Small intestine (tissue), 16 donors: ENCODE measurements at places on chromosomes 16 and 17. TPM values are rescaled to one million over a fixed set of nuclear protein-coding genes. Genes with fewer than 3 reads are reported as not detected.

The TXNL4B gene
- polyA plus RNA-seq: 12.0 TPM

The KRT12 gene
- polyA plus RNA-seq: 5.9 TPM

- H3K36me3 ChIP-seq: no peaks in the 10 kb centered on the region
- H3K4me1 ChIP-seq: no peaks in the 10 kb centered on the region
- H3K4me3 ChIP-seq: no peak overlapping the region
- no peak overlapping the region for H3K27ac ChIP-seq
- DNase-seq: no peak
- no peaks in the 10 kb centered on the region for H3K27me3 ChIP-seq
Measured at GRCh38 chr16:31819386-31819785, 54.2 kb upstream of the ZNF267 start.

GRCh38 chr16:4384509-4384942 is 12.9 kb downstream of the VASN start:
- DNase-seq: no peak
- no peak overlapping the region for H3K4me3 ChIP-seq
- H3K4me1 ChIP-seq: no peaks in the 10 kb centered on the region
- H3K36me3 ChIP-seq: peaks cover 20% of the 10 kb centered on the region
- H3K27me3 ChIP-seq: no peaks in the 10 kb centered on the region

DNA sequence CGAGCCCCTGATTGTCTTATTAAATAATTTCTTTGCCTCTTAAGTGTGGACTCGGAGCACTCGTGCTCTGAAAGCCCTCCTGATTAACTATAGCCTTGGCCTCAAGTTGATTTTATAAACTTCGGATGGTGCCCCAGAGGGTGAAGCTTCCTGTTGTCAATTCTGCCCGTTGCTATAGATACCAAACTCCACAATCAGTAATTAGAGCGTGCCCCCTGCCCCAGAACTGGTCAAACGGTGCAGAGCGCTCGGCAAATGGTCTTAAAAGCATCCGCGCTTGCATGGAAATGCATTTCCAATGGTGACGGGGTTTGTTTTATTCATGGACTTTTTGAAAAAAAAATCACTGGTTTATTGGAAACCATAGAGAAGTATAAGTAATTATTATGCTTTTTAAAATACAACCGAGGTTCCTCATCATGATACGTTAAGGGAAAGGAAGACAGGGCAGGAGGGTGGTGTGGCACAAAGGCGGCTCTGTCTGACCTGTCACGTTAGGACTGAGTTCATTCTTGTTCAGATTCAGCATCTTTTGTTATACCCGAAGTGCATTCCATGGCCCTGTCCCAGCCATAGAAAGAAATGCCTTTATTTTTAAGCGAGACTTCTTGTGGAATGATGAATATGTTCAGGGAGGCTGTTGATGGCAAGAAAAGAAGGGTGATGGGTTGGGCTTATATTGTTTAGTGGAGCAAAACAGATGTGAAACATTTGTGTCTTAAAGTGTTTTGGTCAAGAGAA is 476.4 kb downstream of the MAF start:
- DNase-seq: no peak
- no peak overlapping the region for H3K27ac ChIP-seq
- no peaks in the 10 kb centered on the region for H3K27me3 ChIP-seq
- H3K4me1 ChIP-seq: no peaks in the 10 kb centered on the region
